HTR-8/SVneo (cell line): ENCODE measurements at places on chromosomes 6 and 20.
A peak's percentile ranks its signal among the peaks of the same experiment; 100 is the strongest.

GRCh38 chr20:35866418-35867202 is 87.7 kb downstream of the SCAND1 start:
- no peak for DNase-seq

DNA sequence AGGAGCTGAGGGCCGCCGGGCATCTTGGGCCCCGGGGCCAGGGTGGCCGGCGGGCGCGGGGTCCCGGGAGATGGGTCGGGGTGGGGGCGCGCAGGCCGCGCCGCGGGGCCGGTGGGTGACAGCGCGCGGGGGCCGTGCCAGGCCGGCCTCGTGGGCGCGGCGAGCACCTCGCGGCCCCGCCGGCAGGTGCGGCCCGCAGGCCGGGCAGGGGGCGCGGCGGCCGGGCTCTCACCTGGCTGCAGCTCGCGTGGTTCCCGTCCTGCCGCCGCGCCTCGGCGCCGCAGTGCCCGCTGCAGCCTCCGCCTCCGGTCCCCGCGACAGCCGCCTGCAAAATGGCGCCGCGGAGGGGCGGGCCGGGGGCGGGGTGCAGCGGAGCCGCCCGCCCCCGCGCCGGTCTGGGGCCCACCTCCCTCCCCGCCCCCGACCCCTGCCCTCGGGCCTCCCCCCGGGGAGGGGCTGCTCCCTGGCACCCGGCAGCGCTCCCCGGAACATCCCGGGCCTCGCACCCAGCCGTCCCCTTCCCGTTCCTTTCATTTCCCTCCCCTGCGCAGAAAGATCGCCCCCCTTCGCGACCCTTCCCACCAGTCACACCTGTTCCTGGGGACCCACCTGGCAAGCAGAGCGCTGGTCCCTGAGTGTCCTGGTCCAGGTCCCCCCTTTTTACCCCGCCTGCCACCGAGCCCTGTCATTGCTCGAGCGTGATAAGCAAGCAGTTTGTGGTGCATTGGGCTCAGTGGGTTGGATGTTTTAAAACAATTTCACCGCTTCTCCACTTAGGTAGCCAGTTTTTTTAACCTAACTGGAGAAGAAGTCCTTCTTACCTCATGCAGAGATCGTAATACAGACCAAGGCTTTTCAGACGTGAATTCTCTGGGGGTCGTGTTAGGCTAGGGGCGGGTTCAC is at the start of gene SLC23A2:
Gene SLC23A2 (minus strand): TSS at position 337 of the 903 bp plus-strand sequence. CDS start 68,948 bp downstream, outside the sequence.
- peak; percentile 61 for DNase-seq

DNA sequence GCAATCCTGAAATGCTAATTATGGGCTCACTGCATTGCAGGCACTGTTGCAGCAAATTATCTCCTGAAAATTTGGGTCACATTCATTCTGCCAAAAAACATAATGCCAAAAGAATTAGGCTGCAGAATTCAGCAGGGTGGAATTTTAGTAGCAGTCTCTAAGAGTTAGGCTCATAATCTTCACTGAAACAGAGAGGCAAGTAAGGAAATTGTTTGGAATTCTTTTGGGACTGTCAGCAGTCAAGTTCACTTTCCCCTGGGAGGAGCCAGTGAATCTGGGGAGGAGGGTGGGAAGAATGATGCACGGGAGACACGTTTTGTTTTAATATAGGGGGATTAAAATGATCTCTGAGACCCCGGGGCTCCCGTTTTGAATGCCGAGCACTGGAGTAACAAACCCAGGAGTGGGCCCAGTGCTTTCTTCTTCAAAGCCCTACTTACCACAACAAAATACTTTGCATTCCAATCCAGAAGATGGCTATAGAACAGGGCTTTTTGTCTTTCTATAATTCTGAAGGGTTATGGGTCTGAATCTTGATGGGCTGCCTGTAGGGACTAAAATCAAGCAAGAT is 44.7 kb downstream of the SOBP start:
- no peak for DNase-seq

GRCh38 chr20:22611636-22612035 is 27.3 kb upstream of the FOXA2 start:
- DNase-seq, result no peak

DNA sequence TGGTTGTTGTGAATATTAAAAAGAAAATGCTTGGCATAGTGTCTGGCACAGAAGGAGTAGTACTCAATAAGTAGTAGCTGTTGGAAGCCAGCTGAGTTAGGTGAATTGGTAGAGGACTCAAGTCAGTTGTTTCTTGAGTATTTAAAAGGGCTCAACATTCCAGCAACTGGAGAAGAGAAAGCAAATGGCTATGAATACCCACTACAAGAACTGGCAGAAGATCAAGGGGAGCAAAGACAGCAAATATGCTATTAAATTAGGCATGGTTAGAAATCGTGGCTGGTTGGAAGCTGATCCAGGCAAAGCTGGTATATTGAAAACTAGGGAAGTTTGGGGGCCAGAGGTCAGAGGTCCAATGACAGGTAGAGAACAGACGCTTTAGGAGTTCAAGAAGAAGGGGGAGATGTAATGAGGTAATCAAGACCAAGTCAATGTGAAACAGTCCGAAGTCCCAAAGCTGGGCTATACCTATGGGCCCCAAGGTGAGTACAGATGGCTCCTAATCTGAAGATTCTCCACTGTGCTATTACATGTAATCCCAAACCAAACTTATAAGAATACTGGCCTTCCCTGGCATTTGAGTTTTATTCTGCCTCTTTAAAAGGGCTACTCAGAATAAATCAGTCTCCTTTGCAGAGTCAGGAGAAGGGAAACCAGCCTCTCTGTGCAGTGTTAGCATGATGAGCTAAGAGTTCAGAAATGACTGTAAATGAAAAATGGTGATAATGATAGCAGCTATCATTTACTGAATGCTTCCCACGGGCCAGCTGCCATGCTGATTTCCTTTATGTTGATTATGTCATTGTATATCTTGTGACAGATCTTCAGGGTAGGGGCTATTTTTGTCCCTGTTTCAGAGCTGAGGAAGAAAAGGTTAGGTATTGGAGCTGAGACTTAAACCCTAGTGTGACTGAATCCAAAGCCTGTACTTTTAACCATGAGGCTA is 122.3 kb downstream of the ANKS1A start:
- no peak for DNase-seq

- DNase-seq, result no peak
Measured at GRCh38 chr20:3430376-3431069, 23.1 kb upstream of the DNAAF9 start.

DNA sequence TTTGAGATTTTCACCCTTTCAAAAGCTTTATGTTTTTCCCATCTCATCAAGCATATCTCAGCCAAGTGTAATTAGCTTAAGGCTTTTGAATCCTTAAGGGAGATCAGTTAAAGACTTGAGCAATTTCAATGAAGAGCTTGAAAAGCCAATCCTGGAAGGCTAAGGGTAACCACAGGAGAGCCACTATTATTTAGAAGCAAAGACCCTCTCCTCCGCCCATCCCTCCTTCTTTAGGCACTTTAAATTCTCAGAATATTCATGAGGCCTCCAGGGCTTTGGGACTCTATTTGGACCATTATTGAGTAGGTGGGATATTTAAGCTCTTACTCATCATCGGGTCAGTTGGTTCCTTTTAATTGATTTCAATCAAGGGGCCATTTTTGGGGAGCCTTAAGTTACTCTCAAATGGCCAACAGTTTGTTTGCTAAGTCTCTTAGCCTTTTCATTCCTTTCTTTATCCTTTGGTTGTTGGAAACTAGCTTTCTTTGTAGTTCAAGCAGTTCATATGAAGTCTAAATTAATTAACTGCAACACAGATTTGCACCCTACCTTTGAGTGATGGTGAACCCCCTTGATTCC is 567.2 kb downstream of the KIF16B start:
- no peak for DNase-seq

DNA sequence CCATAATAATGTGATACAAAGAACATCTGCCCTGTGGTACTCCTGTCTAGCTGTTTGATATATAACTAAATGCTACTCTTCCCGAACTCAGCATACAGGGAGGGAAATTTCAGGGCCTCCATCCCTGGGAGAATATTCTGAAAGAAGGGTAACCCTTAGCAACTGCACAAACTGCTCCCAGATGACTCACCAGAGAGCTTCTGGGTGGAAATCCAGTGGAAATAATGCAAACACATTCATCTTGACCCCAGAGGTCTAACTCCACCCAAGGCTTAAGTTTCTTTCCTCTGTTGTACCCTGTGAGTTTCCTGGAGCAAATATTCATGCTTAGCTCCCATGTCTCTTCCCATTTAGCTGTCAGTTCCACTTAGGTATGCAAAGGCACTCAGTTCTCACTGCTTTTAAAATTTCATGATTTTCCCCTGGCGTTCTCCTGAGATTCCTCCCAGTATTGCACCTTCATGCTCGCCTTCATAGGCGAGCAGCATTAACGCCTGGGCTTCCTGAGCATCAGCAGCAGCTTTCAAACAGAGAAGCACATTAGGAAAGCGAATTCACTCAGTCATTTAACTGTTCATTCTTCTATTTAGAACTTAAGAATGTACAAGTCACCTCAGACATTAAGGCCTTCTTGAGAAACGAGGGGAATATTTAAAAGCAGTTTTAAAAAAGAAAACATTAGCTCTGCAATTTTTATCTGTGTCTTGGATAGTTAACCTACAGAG is 43.8 kb upstream of the LAMA4 start:
- DNase-seq, result no peak

GRCh38 chr20:63361519-63362435 is 628 bp upstream of the CHRNA4 start:
- no peak for DNase-seq

DNA sequence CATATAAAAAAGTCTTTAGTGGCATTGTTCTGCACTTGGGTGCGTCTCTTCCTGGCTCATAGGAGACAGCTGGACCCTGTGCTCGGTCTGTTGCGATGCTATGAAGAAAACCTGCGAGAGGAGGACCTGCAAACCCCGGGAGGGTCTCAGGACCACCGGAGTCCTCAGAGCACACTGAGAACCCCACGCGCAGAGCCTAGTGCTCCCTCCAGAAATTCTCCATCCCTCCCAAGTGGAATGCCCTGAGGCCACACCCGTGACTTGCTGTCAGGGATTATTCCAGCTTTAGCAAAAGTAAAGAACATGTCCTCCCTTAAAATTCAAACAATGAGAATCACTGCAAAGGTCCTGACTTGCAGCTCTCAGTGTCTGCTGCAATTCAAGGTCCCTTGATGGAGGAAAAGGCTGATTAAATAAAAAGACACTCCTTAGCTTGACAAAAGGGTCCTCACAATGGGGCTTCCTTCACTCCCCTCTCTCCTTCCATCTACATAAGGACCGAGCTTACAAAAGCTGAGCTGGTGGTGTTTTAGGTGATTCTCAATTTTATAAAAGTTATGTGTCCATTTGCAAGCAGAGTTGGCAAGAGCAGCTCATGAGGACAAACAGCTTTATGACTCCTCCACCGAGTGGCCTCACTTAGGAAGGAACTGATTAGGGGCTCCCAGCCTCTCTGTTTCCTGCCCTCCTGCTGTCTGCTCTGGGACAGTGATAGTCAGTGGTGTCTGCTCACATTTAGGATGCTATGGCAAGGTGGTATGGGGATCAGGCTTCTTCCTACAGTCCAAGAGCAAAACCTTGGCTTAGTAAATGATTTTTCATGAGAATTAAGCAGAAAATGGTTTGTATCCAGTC is 97.0 kb downstream of the RAMACL start:
- DNase-seq, result no peak

- DNase-seq, result no peak
Measured at GRCh38 chr20:4415281-4415680, 306.4 kb upstream of the PRND start.

DNA sequence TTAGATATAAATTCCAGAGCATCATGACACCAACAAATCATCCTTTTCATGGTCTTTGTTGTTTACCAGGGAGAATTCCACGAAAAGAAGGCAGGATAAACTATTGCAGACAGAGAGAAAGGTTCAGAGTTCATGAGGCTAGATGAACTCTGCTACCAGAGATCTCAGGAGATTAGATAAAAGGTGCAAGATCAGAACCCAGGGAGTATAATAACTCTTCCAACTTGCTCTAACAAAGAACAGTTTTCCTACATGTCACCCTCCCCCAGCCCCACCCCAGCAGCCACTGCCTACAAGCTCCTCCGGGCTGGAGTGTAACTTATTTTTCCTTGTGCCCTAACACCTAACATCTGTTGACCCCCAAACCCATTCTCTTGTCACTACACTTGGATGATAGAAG is 13.9 kb upstream of the CITED2 start:
- no peak for DNase-seq
